Kidney epithelial cell (primary cell): ENCODE measurements at places on chromosomes 2 and 18.
A peak's percentile ranks its signal among the peaks of the same experiment; 100 is the strongest.

DNA sequence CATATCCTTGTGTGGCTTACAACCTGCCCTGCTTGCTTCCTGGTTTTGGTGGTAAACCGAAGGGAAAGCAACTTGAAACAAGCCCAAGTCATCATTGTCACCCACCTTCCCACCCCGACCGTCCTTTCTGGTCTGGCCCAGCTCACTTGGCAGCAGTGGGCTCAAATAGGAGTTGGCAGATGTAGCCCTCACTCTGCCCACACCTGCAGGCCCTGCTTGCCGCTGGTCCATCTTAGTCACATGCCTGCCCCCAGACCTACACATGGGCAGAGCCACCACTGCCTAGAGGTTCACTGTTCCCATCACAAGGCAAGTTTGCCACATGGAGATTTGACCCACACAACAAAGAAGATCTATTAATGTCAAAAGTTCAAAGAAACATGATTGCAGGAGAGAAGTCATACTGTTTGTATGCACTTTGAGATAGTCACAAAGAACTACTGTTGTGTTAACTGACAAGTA lies 9.3 kb downstream of the EIPR1 start:
- no peak for DNase-seq

DNA sequence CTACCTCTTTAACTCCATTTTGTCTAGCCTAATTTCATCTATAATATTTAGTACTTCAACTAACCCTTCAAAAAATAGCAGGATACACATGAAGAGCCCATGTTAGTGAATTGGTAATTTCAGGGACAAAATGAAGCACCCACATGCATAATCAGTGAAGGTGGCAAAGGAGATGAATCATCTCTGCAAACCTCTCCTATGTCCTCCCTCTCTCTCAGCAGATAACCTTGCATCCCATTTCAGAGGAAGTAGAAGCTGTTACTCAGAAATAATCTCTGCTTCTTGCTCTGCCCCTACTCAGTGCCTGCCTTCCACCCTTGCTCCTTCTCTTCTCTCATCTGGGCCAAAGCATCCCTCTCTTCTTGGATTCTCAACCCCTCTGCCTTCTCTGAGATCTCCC lies 60.2 kb upstream of the CAVIN2 start:
- DNase-seq = no peak

GRCh38 chr2:179861416-179862067 lies at the start of gene ZNF385B:
ZNF385B (minus strand) TSS chr2:179861612.
- DNase-seq = no peak

DNA sequence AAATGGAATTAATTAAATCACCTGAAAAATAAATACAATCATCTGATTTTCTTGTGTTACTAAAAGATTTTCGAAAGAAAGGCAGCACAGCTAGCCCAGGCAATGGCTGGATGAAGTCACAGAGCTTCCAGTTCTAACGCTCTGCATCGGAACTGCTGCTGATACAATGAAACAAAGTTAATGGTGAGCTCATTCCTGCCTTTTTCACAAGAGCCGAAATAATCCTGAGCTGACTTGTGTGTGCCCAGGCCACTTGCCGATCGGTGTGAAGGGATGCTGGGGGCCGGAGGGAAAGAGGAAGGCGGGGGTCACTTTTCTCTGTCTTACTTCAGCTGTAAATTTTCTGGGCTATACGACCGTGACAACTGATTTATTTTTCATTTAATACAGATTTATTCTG lies 149.5 kb downstream of the INO80D start:
- DNase-seq = no peak

- DNase-seq = no peak
Observed at GRCh38 chr18:63878343-63878742, 9.2 kb upstream of the SERPINB2 start.

DNA sequence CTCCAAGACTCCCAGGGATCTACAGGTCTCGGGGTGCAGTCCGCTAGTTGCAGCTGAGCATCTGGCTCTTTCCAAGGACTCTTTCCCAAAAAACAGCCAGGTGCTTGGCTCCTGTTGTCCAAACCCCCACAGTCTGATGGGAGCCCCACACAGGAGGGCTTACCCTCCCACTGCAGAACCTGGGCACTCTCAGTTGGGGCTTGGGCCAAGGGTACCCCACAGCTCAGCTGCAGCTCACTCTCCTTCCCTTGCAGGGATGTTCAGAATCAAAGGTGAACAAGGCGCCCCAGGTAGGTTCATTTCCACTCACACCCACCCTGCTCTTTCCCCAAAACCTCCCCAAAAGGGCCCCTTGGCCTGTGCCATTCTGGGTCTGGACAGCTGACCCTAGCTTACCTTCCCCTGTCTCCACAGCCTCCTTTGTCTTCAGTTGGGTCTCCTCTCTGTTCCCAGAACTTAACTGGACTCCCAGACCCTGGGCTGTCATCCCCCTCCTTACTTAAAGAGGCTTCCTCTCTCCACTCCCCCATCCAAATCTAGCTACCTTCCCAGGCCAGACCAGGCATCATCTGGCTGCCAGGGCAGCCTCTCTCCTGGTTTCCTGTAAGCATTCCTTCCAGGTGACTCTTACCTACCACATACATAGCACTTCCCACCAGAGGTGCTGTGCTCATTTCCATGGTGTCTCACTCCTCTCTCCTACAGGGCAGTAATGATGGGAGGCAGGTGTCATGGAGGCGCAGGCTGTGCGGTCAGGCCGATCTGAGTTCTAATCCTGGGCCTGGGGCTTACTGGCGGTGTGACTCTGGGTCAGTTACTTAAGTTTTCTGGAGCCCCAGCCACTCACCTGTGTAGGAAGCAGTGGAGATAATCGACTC lies 29.5 kb downstream of the MARCO start:
- no peak for DNase-seq

GRCh38 chr2:199979398-199979797 lies 24.0 kb downstream of the MAIP1 start:
- no peak for DNase-seq

GRCh38 chr2:169478339-169478738 lies 955 bp upstream of the BBS5 start:
- DNase-seq = no peak

- peak; percentile 58 for DNase-seq
Observed at GRCh38 chr2:69291004-69291650, 95.9 kb downstream of the GFPT1 start.
